ENCODE measurements at places on chromosomes 13 and 19. TPM values are rescaled to one million over a fixed set of nuclear protein-coding genes. Genes with fewer than 3 reads are reported as not detected.

DNA sequence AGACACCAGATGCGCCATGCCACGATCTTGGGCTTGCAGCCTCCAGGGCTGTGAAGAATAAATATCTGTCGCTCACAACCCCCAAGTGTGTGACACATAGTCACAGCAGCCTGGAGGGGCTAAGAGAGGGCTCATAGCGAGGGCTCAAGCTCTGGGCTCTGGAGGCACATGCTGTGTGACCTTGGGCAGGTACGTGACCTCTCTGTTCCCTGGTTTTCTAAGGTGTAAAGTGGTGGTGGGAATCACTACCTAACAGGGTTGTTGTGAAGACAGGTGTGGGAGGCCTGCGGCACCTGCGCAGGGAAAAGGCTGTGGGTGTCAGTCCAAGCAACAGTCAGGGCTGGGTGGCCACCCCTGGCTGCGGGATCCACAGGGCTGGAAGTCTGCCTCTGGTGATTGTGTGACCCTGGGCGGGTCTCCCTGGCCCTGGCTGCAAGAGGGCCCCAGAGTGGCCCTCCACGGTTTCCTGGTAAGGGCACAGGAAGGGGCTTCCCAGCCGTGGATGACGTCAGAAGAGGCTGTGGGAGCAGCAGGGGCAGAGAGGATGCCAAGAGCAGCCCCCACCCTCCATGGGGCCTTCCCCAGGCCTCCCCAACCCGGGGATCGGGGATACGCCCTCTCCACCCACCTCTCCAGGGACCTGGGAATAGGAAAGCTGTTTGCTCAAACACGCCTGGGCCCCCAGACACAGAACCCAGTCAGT is 218.8 kb upstream of the SGCG start:
- no peak for DNase-seq

DNA sequence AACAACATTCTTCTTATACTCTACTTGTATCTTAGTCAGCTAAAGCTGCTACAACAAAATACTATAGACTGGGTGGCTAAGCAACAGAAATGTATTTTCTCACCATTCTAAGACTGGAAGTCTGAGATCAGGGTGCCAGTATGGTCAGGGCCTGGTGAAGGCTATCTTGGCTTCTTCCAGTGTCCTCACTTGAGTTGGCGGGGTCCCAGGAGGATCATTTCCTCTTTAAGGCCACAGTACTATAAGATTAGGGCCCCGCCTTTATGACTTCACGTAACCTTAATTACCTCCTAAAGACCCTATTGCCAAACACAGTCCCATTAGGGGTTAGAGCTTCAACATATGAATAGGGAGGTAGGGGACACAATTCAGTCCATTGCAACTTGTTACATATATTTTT is 30.7 kb upstream of the DOCK9 start:
- DNase-seq = no peak

Gene FFAR3
- total RNA-seq = not detected

- no peak for DNase-seq
These were observed 525.5 kb downstream of the RFC3 start for GRCh38 chr13:34343413-34343940.

Gene IGFL3
- not detected for total RNA-seq

DNA sequence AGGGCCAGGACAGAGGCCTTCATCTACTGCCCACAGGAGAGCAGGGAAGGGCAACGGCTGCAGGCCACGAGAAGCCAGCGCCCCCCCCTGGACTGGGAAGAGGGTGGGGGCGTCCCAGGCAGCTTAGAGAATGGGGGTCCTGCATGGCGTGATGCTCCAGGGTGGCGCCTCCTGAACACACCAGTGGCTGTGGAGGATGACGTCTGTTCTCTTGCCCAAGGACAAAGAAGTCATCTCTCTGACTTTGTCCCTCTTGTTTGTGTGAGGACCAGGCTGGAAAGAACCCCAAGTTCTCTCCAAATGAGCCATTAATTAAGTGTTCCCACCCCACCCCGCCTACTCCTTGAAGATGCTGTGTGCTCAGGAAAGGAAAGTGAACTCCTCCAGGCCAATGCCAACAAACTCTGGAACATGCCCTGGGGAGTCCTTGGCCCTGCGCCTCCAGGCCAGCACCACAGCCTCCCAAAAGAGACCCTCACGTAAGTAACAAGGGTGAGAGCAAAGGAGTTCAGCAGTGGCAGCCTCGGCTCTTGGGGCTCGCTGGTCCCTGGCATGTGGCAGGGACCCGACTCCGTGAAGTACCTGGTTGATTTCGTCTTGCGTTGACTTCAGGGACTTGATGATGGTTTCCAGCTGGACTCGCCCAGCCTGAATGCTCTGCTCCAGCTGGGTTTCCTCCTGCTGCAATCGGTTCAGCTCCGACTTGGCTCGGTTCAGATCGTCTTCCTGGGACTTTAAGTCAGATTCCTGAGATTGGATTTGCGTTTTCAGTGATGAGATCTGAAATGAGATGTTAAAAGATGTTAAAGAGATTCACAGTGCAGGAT is 68.4 kb downstream of the EPS15L1 start:
- no peak for DNase-seq

Gene KANK3
- 21.7 TPM for total RNA-seq

Gene CGB2
- total RNA-seq = 5.0 TPM

Gene NEK5
- total RNA-seq = 1.5 TPM

Gene ZFR2
- total RNA-seq = 0.34 TPM

GRCh38 chr13:65921933-65922332 is 1308.2 kb downstream of the PCDH9 start:
- no peak for DNase-seq

Gene GPC5
- not detected for total RNA-seq

Gene ICAM3
- 8.3 TPM for total RNA-seq

- peak; percentile 94 for DNase-seq
These were observed 33.3 kb upstream of the MICU2 start for GRCh38 chr13:21637296-21637695.

GRCh38 chr13:55087085-55087484 is 2053.6 kb upstream of the PRR20A start:
- no peak for DNase-seq

DNA sequence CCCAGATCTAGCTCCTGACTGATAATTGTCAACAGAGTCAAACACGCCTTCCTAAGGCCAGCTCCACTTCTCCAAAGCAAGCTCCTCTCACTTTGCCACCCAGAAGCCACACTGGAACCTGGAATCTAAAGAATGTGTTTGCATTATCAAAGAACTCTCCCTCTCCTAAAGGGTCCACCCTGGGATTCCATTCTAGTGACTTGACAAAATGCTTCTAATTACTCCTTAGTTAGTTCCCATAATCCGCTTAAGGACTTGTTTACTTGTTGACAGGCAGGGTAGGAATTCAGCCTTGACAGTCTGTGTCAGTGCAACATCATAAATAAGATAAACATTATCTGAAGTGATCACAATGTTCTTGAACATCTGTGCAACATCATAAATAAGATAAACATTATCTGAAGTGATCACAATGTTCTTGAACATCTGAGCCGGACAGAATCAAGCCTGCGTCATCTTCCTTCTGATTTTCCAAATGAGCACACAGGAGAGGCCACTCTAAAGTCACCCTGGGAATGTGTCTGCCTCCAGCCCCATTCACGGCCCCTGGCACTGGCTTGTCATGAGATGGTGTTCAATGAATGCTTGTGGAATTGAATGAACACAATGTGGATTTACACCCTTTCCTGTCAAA is 512.1 kb downstream of the IRS2 start:
- no peak for DNase-seq

Gene CCNA1
- total RNA-seq = not detected

DNA sequence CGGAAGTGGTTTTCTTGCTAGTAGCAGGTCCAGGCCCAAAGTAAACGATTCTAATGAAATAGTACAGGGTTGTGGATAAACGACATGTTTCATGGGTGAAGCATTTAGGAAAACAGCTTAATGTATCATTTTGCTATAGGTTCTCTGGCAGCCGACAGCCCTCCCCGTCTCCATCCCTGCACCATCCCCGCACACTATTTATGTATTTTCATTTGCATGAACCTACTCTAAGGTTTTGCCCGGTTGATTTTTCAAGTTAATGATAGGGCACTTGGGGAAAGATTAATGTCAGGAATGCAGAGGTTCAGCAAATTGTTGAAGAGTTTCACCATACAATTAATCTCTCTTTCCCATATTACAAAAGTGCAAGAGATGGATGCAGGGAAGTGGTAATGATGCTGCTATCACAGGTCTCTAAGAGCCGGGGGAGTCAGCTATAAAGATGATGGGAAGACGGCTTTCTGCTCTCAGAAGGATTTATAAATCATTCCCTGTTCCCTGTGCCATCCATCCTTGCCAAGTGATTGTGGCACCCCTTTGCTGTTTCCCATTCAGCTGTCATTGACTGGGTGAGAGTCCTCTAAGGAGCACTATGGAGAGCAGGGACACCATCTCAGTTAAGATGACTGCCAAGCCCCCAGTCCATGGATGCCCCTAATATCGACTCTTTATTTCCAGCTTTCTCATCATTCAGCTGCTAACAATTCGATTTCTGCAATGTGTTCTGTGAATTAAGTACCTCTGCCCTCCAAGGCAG is 186.3 kb downstream of the IRS2 start:
- no peak for DNase-seq

Gene HSPB6
- total RNA-seq = 0.93 TPM

GRCh38 chr13:113726961-113727411 is 32.0 kb upstream of the TMEM255B start:
- DNase-seq = no peak

- no peak for DNase-seq
These were observed 1979.1 kb downstream of the OLFM4 start for GRCh38 chr13:55007681-55008080.

GRCh38 chr13:84405286-84405685 is 523.0 kb upstream of the SLITRK1 start:
- no peak for DNase-seq

GRCh38 chr19:12789098-12789903 is 2.0 kb upstream of the JUNB start:
- DNase-seq = no peak

DNA sequence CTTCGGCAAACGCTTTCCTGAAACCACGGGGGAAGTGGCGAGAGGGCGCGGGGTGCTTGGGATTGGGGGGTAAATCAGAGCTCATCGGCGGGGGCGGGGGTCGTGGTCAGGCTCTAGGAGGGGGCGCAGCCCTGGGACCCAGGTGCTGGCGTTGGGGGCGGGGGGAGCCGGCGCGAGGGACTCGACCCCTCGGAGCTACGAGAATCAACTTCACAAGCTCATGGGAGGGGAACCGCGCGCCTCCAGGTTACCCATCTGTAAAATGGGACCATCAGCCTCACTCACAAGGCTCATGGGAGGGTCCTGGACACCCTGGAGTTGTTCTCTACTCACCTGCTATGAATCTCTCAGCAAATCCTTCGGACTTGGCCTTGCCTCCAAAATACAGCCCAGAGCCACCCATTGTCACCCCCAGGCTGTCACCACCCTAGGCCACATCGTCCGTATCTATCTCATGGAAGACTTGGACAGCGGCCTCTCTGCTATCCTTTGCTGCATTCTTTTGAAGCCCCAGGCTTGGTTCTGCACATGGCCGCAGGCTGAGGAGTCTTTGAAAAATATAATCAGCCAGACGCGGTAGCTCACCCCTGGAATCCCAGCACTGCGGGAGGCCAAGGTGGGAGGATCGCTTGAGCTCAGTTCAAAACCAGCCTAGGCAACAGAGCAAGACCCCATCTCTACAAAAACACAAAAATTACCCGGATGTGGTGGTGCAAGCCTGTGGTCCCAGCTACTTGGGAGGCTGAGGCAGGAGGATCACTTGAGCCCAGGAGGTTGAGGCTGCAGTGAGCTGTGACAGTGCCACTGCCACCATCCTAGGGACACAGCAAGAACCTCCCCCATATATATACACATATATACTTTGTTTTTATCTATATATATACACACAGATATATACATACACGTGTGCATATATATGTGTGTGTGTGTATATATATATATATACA is 939 bp upstream of the RANBP3 start:
- DNase-seq = no peak

GRCh38 chr19:14088634-14089411 is 1.7 kb downstream of the SAMD1 start:
- no peak for DNase-seq

DNA sequence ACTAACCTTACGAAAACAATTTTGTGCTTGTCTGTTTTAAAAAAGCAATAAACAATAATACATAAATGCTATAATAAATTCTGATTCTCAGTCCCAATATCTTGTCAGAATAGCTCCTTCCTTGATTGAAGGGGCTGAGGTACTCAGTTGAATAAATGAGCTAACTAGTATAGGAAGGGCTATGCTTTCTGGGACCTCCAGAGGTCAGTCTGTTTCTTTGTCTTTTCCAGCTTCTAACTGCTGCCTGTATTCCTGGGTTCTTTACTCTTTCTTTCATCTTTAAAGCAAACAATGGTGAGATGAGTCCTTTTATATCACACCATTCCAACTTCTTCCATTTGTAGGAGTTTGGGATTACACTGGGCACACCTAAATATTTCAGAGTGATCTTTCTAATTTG is 1297.0 kb upstream of the ATXN8OS start:
- DNase-seq = no peak

GRCh38 chr13:31172535-31172934 is 10.8 kb upstream of the HSPH1 start:
- peak; percentile 31 for DNase-seq

Gene VSTM2B
- total RNA-seq = not detected

GRCh38 chr19:18029617-18030338 is 21.8 kb downstream of the ARRDC2 start:
- DNase-seq = peak; percentile 59

- no peak for DNase-seq
These were observed 11.0 kb upstream of the ZNF492 start for GRCh38 chr19:22622901-22623840.

DNA sequence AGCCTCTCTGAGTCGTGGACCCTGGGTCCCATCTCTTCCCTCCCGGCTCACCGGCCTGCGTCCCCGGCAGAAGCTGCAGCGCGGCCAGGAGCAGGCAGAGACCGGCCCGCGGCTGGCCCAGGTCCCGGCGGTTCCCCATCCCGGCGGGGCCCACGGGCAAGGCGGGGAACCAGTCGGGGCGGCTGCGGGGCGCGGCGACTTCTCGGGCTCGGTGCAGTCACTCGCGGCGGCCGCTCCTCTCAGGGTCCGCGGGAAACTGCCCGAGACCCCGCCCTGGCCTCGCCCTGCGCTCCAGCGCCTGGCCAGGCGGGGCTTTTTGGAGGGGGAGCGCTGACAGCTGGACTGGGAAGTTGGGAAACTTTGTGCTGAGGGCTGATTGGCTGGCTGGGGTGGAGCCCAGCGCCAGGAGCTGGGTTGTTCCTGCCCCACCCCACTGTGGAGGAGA is at the start of gene COL5A3:
TSS of gene COL5A3 (minus strand) at position 258 of the 445 bp plus-strand sequence. CDS start at position 139, 119 bp downstream.
- no peak for DNase-seq

Gene KRI1
- 44.0 TPM for total RNA-seq

DNA sequence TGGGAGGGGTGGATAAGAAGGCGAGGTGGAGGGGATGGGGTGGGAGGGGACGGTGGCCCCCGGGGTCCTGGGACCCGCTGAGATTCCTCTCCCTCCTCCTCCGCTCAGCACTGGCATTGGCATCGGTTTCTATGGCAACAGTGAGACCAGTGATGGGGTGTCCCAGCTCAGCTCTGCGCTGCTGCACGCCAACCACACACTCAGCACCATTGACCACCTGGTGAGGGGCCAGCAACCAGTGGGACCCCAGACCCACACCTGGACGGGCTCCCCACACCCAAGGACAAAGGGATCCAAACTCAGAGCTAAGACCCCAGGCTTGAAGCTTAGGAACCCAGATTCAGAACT is 5.9 kb downstream of the TTYH1 start:
- DNase-seq = no peak

Data from HCT116 (cell line).